ENCODE measurements at places on chromosomes 4 and X.

- no peak for DNase-seq
Observed at GRCh38 chr4:103024996-103025395, 5.5 kb upstream of the SLC9B1 start.

- peak; percentile 14 for DNase-seq
Observed at GRCh38 chrX:44314259-44314734, 29.2 kb downstream of the EFHC2 start.

DNA sequence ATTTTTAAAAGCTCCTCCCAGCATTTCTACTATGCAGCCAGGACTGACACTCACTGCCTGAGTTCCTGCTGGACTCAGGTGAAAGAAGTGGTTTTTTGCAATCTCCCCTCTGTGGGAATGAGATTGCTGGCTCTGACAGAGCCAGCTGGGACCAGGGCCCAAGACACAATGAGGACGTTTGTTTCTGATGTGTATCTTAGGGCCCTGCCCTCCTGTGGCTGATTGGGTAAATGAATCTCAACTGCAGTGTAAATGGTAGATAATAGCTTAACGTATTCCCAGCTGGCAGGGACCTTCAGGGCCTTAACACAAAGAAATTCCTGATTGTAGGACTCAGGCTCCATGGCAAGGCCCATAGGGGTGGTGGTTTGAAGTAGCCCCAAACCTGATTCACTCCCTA, 85.8 kb upstream of the PRPS1 start:
- peak; percentile 33 for DNase-seq

DNA sequence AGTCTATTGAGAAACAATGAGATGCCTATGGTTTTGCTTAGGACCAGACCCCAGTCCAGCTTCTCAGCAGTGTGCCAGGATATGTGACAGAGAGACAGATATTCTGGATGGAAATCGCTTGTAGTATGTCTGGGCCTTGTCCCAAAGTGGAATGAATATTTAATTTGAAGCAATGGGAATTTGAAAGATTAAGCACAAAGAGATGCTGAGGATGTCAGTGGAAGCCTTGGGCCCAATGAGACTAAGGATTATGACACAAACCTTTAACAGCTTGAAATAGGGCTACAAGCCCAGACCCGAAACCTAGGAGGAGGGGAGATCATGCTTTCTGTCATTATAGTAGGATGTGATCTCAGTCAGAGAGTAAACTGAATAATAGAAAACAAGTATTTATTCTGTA, 459.2 kb downstream of the FAT4 start:
- no peak for DNase-seq

GRCh38 chr4:44462259-44462658, 13.7 kb upstream of the KCTD8 start:
- DNase-seq = no peak

DNA sequence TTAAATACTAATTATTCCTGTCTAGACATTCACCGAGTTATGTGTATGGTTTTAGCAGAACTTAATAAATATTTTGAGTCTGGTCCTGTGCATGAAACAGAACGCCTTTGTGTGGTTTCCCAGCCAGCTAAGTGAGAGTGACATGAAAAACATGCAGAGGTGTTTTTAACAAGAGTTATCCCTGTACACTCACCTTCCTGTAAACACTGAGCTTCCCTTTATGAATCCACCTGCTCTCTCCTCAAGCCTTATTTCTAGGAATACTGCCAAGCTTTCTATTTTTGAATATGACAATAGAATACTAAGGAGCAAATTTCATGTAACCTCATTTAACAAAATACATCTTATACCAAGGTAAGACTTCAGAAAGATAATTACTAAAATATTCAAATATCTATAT, 270.3 kb upstream of the CTSO start:
- no peak for DNase-seq

GRCh38 chr4:90476019-90476418, 348.8 kb downstream of the CCSER1 start:
- DNase-seq = no peak

GRCh38 chrX:17053502-17053901, 107.0 kb downstream of the REPS2 start:
- DNase-seq = peak; percentile 11

- DNase-seq = no peak
Observed at GRCh38 chr4:22876270-22876669, 183.5 kb downstream of the GBA3 start.

DNA sequence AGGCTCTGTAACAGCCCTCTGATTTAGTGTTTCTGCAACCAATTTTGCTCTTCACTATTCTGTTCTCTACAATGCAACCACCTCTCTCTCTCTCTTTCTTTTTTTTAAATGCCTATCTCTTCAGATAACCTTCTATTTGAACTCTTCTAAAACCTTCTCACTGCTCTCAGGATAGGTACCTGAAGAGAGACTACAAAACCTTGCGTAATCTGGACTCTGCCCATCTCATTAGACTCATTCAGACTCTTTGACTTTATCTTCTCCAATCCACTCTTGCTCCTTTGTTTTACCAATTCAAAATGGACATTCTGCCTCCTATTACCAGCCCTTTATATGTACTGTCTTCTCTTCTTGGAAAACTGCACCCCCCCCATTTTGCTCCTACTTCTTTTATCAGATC, 291.6 kb downstream of the CAMK2D start:
- DNase-seq = no peak

DNA sequence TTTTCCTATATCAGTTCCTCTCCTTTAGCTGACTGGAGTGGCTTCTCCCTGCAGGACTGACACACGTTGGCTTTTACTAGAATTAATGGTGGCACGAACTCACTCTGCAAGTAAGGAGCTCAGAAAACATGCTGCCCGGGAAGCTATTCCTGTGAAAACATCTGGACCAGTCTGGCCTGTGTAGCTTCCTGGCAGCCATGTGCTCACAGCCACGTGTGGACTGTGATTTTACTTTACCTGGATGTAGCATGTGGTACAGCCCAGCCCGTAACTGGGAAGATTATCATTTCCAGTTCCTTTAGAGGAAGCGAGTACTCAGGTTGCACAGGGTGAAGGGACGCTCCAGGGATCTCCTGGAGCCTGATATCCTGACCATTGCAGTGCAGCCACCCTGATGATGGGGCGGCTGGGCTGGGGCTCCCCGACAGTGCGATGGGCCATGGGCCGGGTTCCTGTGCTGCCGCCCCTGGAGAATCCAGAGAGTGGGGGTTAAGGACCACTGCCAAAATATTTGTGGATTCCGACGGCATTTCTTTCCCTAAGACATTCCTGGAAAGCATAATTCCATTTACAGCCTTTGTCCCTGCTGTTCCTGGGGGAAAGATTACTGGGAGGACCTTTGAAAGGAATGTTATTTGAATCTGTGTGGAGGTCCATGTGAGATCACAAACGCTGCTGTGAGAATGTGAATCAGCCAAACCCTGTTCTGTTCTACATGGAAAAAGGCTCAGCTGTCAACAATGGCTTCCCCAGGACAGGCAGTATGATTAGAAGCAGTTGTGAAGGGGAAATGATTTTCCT, 35.0 kb downstream of the PROM1 start:
- DNase-seq = peak; percentile 66

GRCh38 chr4:151114338-151114737, 14.9 kb downstream of the RPS3A start:
- no peak for DNase-seq

Data from fibroblast of skin of scalp (primary cell).